Activated T-helper 1 cell treated with anti-CD3 and anti-CD28 coated beads, Interleukin-12 subunit alpha, Interleukin-12 subunit beta, Interleukin-2, Interleukin-4 antibody, amounts not matched to agents 30 ng/mL and 10 ng/mL and 1 ng/mL, durations not matched to agents 14 hours and 24 hours and 36 hours (primary cell): ENCODE measurements at places on chromosomes 12 and 14. TPM values are rescaled to one million over a fixed set of nuclear protein-coding genes. Genes with fewer than 3 reads are reported as not detected.

The AJUBA gene
- total RNA-seq = 1.8 and 2.7 TPM in 2 replicates

GRCh38 chr14:88384718-88385117 lies 739 bp upstream of the SPATA7 start:
- peak overlapping the region; percentile 61 for H3K27ac ChIP-seq
- peaks cover 15% of the 10 kb centered on the region for H3K4me1 ChIP-seq
- H3K27me3 ChIP-seq = peaks cover 7% of the 10 kb centered on the region
- DNase-seq = no peak
- no peaks in the 10 kb centered on the region for H3K36me3 ChIP-seq

- no peak overlapping the region for H3K4me3 ChIP-seq
- peaks cover 18% of the 10 kb centered on the region for H3K27me3 ChIP-seq
- no peaks in the 10 kb centered on the region for H3K4me1 ChIP-seq
- no peak overlapping the region for H3K27ac ChIP-seq
- DNase-seq = no peak
Measured at GRCh38 chr14:54610051-54610977, 43.4 kb downstream of the SAMD4A start.

The OTUB2 gene
- total RNA-seq = 1.5 TPM in 2 replicates

DNA sequence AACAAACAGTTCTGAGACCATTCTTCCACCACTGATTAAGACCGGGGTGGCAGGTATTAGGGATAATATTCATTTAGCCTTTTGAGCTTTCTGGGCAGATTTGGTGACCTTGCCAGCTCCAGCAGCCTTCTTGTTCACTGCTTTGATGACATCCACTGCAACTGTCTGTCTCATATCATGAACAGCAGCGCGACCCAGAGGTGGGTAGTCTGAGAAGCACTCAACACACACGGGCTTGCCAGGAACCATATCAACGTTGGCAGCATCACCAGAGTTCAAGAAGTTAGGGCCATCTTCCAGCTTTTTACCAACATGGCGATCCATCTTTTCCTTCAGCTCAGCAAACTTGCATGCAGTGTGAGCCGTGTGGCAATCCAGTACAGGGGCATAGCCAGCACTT lies 16.9 kb downstream of the AEBP2 start:
- no peak for DNase-seq
- no peaks in the 10 kb centered on the region for H3K27me3 ChIP-seq
- H3K4me1 ChIP-seq = peaks cover 42% of the 10 kb centered on the region
- no peak overlapping the region for H3K27ac ChIP-seq
- H3K36me3 ChIP-seq = peaks cover 26% of the 10 kb centered on the region
- H3K4me3 ChIP-seq = no peak overlapping the region

DNA sequence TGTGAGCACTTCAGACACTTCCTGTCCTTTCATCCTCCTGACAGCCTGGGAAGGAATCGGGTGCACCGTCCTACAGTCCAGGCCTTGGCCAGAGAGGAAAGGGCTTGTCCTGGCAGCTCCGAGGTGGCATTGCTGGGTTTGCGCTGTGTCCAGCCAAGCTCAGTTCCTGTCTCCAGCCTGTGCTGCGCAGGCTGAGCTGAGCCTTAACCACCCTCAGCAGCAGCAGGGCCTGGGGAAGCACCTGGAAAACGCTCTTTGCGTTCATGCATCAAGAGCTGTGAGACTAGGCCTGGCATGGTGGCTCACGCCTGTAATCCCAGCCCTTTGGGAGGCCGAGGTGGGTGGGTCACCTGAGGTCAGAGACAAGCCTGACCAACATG lies 33.7 kb upstream of the EML1 start:
- H3K4me1 ChIP-seq = no peaks in the 10 kb centered on the region
- H3K36me3 ChIP-seq = no peaks in the 10 kb centered on the region
- no peak overlapping the region for H3K4me3 ChIP-seq
- DNase-seq = no peak
- H3K27ac ChIP-seq = no peak overlapping the region
- peaks cover 4% of the 10 kb centered on the region for H3K27me3 ChIP-seq

DNA sequence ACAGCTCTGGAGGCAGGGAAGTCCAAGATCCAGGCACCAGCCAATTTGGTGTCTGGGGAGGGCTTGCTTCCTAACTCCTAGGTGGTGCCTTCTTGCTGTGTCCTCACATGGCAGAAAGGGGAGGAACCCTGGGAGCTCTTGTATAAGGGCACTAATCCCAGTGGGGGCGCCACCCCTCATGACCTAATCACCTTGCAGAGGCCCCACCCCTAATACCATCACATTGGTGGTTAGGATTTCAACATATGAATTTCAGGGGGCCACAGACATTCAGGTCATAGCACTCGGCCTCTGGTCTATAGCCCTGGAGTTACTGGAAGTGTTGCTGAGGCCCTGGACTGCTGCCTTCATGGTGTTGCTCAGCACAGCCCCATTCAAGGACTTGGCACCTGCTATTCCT lies 14.6 kb downstream of the PSMD9 start:
- no peak overlapping the region for H3K4me3 ChIP-seq
- DNase-seq = no peak
- no peak overlapping the region for H3K27ac ChIP-seq

The YAF2 gene
- total RNA-seq = 43.9 and 46.8 TPM in 2 replicates

The NGB gene
- not detected in 2 replicates for total RNA-seq

The DTX1 gene
- total RNA-seq = 0.29 TPM in 2 replicates

GRCh38 chr12:53561590-53561953 lies 54.3 kb upstream of the NPFF start:
- peak overlapping the region; percentile 73 for H3K27ac ChIP-seq
- no peak for DNase-seq
- peaks cover 41% of the 10 kb centered on the region for H3K4me1 ChIP-seq
- H3K36me3 ChIP-seq = peaks cover 14% of the 10 kb centered on the region

The KLC1 gene
- total RNA-seq = 148 and 150 TPM in 2 replicates

DNA sequence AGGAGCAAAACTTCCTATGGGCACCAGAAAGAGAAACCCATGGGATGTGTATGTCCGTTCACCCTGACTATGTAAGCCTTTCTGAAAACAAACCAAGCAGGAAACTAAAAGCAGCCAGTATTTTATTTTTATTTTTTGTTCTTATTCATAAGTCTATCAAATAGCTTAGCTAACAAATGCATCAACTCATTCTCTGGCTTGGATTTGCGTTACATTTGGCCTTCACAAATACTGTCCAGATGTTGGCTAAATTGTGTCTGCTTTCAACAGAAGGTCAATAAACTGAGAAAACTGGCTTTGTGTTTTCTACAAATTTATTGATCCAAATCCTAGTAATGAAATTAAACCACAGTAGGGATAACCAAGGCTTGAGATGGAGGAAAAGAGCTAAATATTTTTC lies 379.0 kb downstream of the NOVA1 start:
- no peaks in the 10 kb centered on the region for H3K4me1 ChIP-seq
- no peaks in the 10 kb centered on the region for H3K27me3 ChIP-seq
- no peak overlapping the region for H3K27ac ChIP-seq
- H3K4me3 ChIP-seq = no peak overlapping the region

GRCh38 chr14:52551205-52551604 lies 1.1 kb downstream of the TXNDC16 start:
- H3K27me3 ChIP-seq = peaks cover 15% of the 10 kb centered on the region
- peak overlapping the region; percentile 88 for H3K4me3 ChIP-seq
- H3K4me1 ChIP-seq = peaks cover 40% of the 10 kb centered on the region
- peaks cover 11% of the 10 kb centered on the region for H3K36me3 ChIP-seq
- no peak for DNase-seq
- peak overlapping the region; percentile 87 for H3K27ac ChIP-seq

The PTPRB gene
- total RNA-seq = not detected in 2 replicates

DNA sequence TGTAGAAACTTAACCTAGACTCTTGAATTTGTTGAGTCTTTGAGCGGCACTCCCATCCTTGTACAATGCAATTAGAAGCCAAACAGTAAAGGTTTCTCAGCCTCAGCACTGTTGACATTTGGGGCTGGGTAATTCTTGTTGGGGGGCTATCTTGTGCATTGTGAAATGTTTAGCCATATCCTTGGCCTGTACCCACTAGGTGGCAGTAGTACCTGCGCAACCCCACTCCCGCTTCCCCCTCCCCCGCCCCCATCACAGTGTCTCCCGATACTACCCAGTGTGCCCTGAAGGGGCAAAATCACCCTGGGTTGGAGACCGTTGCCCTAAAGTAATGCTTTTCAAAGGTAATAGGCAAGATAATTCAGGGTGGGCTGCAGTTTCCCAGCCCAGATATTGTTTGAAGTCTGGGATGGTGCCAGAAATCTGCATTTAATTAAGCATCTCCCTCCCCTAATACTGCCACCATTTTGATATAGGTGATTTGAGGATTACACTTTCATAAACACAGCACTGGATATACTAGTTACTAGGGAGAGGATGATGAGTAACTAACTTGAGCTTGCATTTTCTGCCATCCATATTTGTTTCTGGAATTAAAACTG lies 1.8 kb downstream of the COX6A1 start:
- no peaks in the 10 kb centered on the region for H3K27me3 ChIP-seq
- peak; percentile 52 for DNase-seq
- H3K4me1 ChIP-seq = peaks cover 29% of the 10 kb centered on the region
- peaks cover 33% of the 10 kb centered on the region for H3K36me3 ChIP-seq

The ADCY4 gene
- total RNA-seq = 0.93 and 1.5 TPM in 2 replicates

GRCh38 chr12:67471810-67472209 lies 176.7 kb upstream of the DYRK2 start:
- no peak for DNase-seq
- peaks cover 16% of the 10 kb centered on the region for H3K27me3 ChIP-seq
- H3K36me3 ChIP-seq = no peaks in the 10 kb centered on the region
- no peak overlapping the region for H3K4me3 ChIP-seq
- peaks cover 8% of the 10 kb centered on the region for H3K4me1 ChIP-seq

DNA sequence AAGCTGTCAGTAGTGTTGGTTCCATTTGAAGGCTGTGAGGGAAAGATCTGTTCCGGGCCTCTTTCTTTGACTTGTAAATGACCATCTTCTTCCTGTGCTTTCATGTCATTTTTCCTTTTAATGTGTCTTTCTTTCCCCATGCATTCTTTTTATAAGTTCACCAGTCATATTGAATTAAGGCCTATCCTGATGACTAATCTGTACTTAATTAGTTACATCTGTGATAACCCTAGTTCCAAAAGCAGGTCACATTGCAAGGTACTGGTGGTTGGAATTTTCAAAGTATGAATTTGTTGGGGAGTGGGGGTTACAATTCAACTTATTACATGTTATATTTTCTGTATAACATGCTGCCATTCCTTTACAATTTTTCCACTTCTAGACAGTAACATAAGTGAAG lies 1642.1 kb upstream of the FLRT2 start:
- H3K4me1 ChIP-seq = no peaks in the 10 kb centered on the region
- H3K36me3 ChIP-seq = no peaks in the 10 kb centered on the region
- H3K4me3 ChIP-seq = no peak overlapping the region

- no peak overlapping the region for H3K27ac ChIP-seq
- H3K4me3 ChIP-seq = no peak overlapping the region
- peaks cover 3% of the 10 kb centered on the region for H3K36me3 ChIP-seq
- DNase-seq = no peak
- peaks cover 8% of the 10 kb centered on the region for H3K4me1 ChIP-seq
- peaks cover 4% of the 10 kb centered on the region for H3K27me3 ChIP-seq
Measured at GRCh38 chr14:89740241-89740640, 214.3 kb downstream of the EFCAB11 start.

The OR4E2 gene
- total RNA-seq = not detected in 2 replicates

DNA sequence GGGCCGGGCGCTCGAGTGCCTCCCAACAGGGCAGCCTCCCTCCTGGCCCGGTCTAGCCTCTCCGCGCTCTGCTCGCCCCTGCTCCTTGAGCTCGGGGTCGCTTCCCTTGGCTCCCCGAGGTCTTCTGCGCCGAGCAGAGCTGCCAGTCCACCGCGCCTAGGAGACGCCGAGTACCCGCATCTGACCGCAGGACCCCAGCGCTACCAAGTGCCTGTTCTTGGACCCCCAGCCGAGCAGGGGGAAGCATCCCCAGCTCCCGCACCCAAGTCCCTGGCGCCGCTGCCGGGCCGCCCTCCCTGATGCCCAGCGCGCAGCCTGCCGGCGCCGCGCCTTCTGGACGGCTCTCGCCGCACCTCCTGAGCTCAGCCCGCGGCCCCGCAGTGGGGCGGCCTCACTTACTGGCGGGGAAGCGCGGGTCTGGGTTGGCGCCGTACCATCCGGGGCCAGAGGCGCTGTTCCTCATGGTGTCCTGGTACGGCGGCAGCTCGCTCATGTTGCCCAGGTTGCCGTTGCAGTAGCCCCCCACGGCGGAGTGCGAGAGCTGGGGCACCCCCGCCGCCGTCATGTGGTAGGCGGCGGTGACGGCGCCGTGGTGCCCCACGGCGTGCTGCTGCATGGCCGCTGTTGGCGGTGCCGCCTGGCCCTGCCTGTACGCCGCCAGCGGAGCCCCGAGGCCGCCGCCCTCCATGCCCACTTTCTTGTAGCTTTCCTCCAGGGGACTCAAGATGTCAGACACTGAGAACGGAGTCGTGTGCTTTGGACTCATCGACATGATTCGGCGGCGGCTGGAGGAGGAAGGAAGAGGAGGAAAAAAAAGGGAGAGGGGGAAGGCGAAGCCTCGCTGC lies 1.2 kb downstream of the NKX2-1 start:
- H3K4me1 ChIP-seq = no peaks in the 10 kb centered on the region
- H3K27ac ChIP-seq = peak overlapping the region; percentile 70
- H3K4me3 ChIP-seq = peak overlapping the region; percentile 37
- H3K27me3 ChIP-seq = peaks cover 64% of the 10 kb centered on the region

The RFX4 gene
- total RNA-seq = not detected in 2 replicates

- peaks cover 9% of the 10 kb centered on the region for H3K36me3 ChIP-seq
- H3K4me3 ChIP-seq = no peak overlapping the region
- H3K27ac ChIP-seq = no peak overlapping the region
- H3K27me3 ChIP-seq = no peaks in the 10 kb centered on the region
- DNase-seq = no peak
Measured at GRCh38 chr12:121512561-121512960, 68.3 kb downstream of the KDM2B start.

GRCh38 chr14:96390965-96391292 lies 999 bp upstream of the AK7 start:
- peaks cover 2% of the 10 kb centered on the region for H3K36me3 ChIP-seq
- peak overlapping the region; percentile 91 for H3K4me3 ChIP-seq
- peaks cover 2% of the 10 kb centered on the region for H3K27me3 ChIP-seq
- peak overlapping the region; percentile 84 for H3K27ac ChIP-seq

DNA sequence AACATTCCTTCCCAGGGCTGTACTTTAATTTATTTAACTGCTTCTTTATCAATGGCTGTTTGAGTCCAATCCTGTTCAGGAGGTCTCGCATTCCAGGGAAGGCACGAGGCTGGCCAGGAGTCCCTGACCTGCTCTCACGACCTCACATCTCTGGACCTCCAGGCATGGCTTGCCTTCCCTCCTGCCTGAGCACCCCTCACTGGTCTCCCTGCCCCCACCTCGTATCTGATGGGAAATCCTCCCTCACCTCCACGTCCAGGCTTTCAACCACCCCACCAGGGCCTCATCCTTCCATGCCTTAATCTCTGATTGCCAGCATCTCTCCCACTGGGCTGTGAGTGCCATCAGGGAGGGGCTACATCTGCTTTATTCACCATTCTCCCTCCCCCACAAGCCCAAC lies 29.0 kb downstream of the PRKAB1 start:
- no peaks in the 10 kb centered on the region for H3K27me3 ChIP-seq
- no peak overlapping the region for H3K27ac ChIP-seq
- no peak for DNase-seq
- H3K36me3 ChIP-seq = peaks cover 10% of the 10 kb centered on the region

The PPP1R1A gene
- total RNA-seq = 0.29 TPM in 1 of 2 replicates, not detected in the other

DNA sequence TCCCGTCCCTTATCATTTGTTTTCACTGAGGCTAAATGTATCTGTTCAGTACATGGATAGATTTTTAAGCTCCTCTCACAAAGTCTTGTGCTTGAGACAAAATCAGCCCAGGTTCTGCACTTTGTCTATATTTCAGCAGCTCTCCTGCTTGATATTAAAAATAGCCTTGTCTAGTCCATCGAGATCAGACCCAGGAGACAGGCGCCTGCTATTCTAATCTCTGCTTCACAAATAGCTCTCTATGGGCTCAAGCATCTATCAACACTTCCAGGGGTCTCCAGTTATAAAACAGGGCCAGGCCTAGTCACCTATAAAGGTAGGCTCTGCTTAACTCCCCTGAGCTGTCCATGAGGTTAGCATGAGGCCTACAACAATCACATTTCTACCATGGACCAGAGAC lies 62.5 kb downstream of the ZFP36L1 start:
- peak overlapping the region; percentile 27 for H3K27ac ChIP-seq
- peak overlapping the region; percentile 16 for H3K4me3 ChIP-seq
- no peak for DNase-seq
- peaks cover 68% of the 10 kb centered on the region for H3K4me1 ChIP-seq
- peaks cover 2% of the 10 kb centered on the region for H3K27me3 ChIP-seq
